ENCODE measurements at places on chromosomes 1 and 21. TPM values are rescaled to one million over a fixed set of nuclear protein-coding genes. Genes with fewer than 3 reads are reported as not detected.

The HCN3 gene
- polyA plus RNA-seq, result 11.8 TPM

The CYP4A22 gene
- 6.1 TPM for polyA plus RNA-seq

The NHLH2 gene
- not detected for polyA plus RNA-seq

The SPATA21 gene
- polyA plus RNA-seq, result not detected

The SMIM1 gene
- 24.0 TPM for polyA plus RNA-seq

The THEM5 gene
- 0.84 TPM for polyA plus RNA-seq

The NFASC gene
- 18.6 TPM for polyA plus RNA-seq

The FCER1A gene
- polyA plus RNA-seq, result 0.92 TPM

The CXADR gene
- polyA plus RNA-seq, result 31.6 TPM

The CFAP126 gene
- 11.2 TPM for polyA plus RNA-seq

The IFNLR1 gene
- polyA plus RNA-seq, result 5.3 TPM

The CHODL gene
- 50.8 TPM for polyA plus RNA-seq

DNA sequence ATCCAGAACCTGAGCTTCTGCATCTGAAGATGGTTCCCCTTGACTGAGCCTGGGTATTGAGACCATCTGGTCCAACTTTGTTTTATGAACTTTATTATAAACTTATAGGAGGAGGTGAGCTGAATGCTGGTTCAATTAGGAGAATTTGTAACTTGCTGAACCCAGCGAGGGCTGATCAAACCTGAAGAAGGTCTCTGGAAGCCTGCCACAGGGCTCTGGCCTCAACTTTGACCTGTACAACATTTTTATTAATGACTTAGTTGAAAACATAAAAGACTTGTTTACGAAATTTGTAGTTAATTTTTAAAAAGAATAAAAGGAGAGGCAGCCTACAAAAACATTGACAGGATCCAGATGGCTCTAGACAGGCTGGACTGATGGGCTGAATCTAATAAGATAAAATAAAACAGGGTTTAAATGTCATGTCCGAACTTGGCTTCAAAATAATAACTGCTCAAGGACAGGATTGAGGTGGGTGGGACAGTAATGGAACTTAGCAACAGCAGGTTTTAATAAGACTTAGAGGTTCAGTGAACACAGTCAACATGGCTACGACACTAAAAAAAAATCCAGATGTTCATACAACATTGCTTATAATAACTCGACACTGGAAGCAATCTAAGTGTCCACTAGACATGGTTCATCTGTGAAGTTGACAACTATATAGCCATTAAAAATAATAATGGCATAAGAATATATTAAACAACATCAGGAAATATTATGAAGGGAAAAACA lies 53.4 kb upstream of the GJB5 start:
- DNase-seq, result peak; percentile 55

DNA sequence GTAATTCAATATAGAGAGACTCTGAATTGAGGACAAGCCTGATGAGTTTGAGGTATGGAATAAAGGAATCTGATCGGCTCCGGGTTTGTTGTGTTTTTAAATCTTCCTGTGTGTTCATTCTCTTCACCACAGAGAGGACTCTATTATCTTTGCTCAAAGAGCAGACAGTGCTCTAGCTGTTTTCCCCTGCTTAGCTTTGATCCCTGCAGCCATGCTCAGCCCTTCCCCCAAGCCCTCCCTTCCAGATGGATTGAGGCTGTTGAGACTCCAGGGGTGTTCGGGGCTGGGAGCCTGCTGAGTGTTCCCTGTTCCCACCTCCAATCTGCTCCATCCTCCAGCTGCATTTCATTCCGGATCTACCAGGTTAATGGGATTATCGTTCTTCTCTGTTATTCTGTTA lies 74.2 kb upstream of the CXADR start:
- DNase-seq, result no peak

GRCh38 chr1:3137111-3138100 lies 68.4 kb downstream of the PRDM16 start:
- no peak for DNase-seq

DNA sequence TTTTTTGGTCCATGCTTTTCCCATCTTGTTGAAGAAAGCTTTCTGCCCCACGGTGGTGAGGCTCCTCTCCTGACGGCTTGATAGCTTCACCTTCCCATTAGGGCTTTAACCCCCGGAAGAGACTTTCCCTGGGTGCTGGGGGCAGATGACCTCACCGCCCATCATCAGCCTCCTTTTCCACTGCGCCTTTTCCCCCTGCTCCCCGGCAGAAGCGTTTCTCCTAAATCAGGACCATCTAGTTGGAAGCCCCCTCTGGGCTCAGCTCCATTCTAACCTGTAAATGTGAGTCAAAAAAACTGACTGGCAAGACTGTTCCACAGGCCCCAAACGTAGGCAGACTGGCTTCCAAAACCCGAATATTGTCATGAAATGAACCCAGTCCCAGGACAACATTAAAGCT lies 6.7 kb downstream of the POFUT2 start:
- DNase-seq, result no peak

GRCh38 chr1:44672254-44672955 lies 1.9 kb downstream of the TMEM53 start:
- no peak for DNase-seq

DNA sequence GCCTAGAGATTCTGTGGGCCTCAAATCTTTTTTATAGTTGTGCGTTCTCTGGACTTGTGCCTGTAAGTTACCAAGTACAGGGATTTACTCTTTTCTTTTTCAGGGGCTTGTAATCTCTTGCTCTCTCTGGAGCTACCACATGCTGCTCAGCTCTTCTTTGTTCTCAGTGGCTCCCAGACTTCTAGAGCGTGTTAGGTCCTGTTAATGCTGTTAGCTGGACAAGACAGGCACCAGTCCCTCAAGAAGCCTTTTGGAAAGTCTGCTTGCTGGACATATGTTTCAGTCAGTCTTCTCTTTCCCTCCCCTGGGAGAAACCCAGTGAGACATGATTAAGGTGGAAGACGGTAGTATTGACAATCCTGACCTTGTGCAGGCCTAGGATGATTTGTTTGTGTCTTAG lies 29.4 kb downstream of the KCNK2 start:
- DNase-seq, result no peak

- DNase-seq, result no peak
These were observed 178.8 kb downstream of the NR5A2 start for GRCh38 chr1:200206340-200206739.

- DNase-seq, result no peak
These were observed 14.5 kb downstream of the DUSP10 start for GRCh38 chr1:221727146-221728036.

- no peak for DNase-seq
These were observed 417.9 kb downstream of the MATN1 start for GRCh38 chr1:30305519-30305918.

DNA sequence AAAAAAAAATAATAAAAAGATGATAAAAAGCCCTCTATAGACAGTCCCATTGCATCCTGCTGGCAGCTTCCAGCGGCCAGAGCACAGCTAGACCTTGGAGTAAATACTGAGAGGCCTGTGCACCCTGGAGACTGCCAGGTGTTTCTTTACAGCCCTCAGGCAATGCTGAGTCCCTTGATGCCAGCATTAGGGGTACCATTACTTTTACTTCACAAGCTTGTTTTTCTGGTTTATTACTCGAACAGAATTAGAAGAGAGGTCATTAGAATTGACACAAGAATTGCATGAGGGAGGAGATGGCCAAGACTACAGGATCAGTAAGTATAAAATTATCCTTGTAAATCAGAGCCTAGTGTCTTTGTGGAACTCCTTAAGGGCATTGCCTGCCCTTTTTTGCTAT lies 43.6 kb downstream of the AKNAD1 start:
- no peak for DNase-seq

DNA sequence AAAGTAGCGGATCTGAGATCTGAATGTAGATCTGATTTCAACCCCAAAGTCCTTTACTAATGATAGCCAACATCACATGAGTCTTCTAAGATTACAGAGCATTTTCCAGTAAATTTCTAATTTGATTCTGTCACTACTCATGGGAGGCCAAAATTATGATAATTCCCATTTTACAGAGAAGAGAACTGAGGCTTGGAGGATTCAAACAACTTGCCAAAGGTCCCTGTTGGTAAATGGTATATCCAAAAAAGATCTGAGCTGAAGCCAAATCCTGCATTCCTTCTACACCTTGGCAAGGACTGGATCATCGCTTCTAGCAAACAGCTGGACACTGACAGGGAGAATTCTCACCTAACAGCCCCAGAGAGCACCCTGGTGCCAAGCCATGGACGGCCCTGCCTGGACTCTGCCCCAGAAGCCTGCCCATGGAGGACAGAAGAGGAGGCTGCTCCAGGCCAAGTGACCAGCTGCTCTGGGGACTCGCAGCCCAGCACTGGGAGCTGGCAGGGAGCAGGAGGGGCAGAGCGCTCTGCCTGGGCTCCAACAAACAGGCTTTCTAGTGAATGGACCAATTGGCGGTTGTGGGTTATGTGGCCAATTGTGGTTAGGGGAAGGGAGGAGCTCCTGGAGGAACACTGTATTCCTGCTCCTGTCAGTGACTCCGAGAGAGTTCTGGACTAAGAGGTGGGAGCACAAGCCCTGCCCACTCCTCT lies 6.4 kb upstream of the CSF1 start:
- no peak for DNase-seq

DNA sequence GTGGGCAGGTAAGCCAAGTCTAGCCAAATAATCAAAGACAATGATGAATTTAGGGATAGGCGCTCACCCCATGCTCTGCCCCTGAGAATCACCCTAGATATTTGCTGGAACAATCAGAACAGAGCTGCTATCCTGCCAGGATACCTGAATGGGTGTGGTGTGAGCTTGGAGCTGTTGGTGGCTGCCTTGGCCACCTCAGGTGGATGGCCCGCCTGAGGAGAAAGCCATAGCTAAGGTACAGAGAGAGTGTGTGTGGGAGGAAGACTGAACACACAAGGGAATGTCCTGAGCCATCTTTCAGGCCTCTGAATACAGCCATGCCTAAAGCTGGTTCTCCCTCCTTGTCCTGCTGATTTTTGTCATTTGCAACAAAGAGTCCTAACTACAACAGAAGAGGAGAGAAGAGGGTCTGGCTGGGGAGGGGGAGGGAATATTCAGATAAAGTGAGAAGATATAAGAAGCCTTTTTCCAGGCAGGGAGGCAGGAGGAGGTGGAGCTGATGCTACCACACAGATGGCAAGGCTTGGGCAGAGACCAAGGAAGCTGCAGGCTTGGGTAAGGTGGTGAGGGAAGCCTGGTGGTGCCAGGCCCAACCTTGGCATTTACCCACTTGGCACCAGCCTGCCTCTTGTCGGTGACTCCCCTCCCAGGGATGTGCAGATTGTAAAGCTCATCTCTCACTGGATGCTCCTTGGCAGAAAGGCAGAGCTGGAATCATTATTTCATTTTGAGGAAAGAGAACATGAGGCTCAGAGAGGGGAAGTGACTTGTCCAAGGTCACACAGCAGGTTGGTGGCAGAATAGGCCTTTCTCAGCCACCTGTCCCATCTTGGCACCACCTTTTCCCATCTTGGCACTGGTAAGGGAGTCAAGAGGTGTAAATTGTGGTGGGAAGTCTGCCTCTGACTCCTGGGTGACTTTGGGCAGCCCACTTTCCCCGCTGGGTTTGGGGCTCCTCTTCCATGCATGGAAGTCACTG lies 49.7 kb downstream of the NKAIN1 start:
- DNase-seq, result no peak

DNA sequence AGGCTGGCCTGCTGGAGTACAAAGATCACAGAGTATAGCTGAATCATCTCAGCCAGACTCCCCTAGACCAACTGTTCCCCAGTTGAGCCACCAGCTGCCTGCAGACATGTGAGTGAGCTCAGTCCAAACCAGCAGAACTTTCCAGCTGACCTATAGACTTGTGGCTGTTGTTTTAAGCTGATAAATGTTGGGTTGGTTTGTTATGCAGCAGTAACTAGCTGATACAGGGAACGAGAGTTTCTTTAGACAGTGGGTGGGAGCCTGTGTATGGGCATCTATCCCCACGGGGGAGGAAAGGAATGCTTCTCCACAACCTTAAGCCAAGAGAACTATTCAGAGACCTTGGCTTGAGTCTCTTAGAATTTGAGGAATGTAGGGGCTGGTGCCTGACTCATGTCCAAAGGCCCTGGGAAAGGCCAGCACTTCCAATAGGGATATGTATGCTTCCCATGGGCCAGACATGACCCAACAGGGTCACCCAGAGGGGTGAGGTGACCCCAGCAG lies 30.1 kb downstream of the SLC1A7 start:
- DNase-seq, result no peak

- DNase-seq, result no peak
These were observed 97.4 kb downstream of the LACTBL1 start for GRCh38 chr1:22875241-22875640.

GRCh38 chr1:158045639-158046038 lies 52.2 kb downstream of the KIRREL1 start:
- DNase-seq, result no peak

DNA sequence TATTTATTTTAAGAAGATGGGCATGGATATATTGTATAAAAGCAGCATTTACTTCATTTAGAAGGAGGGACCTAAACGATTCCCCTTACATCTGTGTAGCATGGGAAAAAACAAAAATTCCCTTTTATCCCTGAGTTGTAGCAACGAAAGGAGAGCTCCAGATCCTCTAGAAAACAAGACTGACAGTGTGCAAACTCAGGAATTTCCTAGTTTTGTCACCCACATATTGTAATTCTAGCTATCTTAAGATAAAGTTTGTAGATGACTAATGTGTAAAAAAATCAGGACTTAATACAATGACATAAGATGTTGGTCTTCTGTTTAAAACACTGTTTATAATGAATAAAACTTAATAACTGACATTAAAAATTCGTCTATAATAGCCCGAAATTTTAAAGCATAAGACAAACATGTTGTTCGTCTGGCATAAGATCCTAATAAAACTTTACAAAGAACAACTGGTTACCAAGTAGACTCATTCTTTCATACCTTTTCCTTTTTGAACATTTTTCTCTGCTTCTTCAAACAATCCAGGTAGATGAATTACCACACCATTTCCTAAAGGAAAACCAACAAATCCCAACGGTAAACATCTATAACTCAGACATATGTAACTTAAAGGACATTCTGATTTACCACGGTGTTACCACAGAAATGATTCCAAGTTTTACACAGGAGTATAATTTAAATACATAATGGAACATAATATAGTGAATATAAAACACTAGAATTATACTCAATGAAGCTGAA lies 15.2 kb downstream of the ADSS2 start:
- DNase-seq, result no peak

GRCh38 chr1:119084798-119085197 lies 55.7 kb downstream of the WARS2 start:
- no peak for DNase-seq

DNA sequence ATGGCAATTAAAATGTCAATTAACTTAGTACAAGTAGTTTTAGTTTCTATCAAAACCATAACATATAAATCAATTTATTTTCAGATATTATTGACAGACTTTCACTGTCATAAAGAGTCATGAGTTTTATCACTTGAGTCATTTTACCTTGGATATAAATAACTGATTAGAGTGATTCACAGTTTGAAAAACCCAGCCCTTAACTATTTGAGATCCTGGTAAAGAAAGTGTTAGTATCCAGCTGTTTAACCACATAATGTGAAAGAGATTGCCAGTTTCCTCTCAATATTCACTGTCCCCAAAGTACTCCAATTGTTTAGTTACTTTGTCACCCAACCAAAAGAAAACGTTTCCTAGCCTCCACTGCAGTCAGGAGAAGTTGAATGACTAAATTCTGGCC lies 91.3 kb downstream of the UCHL5 start:
- DNase-seq, result no peak
